ENCODE measurements at places on chromosomes 1 and 21.

DNA sequence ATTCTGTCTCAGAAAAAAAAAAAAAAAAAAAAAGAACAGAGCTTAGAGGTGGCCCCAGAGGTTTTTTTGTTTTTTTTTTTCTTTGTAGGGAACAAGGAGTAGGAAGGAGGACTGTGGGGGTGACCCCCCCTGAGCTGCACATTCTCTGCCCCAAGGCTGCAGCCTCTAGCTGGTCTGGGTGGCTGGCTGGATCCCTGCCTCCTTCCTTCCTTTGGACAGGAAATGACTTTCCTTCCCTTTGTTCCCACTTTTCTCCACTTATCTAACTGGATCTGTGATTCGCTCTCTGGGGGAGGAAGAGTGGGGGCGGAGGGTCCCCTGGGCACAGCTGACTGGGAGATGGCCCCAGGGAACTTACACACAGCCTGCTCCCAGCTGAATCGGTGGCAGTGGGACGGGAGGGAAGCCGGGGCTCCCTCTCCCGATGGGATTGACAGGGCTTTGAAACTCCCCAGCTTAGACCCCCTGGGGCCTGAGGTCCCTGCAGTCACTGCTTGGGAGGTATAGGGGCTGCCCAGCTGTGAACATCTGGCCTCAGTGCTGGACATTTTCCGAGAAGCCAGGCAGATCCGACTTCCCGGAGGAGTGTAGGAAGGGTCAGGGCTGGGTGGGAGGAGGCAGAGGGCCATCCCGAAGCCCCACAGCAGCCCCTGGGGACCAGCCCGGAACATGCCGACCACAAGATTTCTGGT lies 2.1 kb downstream of the FBLIM1 start:
- no peak for DNase-seq

DNA sequence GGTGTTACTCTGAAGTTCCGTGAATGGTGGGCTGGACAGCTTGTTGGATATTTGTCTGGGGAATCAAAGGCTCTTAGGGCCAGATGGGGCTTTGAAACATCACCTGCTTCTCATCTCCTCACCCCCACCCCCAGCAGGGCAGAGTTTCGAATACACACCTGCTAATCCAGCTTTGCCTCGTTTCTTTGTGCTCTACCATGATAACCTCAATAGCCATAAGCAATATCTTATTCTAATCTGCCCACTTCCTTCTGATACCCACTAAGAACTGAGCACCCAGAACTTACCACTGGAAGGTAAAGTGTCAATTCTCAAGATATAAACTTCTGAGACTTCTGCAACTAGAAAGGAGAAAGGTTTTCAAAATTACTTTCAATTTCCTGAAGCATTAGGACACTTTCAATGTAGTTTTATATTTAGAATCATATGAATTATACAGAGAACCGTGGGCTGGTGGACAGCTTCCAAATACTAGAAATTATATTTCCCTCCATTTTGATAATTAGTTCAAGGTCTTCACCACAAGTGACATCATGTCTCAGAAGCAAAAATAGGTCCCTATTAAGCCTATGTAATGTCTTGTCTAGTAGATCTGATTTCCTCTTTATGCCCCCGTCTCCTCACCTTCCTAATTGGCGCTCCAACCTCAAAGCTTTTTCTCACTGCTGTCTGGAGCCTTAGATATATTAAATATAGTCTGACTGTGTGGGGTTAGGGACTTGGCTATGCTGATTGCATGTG lies 64.4 kb upstream of the NEK2 start:
- DNase-seq: no peak

DNA sequence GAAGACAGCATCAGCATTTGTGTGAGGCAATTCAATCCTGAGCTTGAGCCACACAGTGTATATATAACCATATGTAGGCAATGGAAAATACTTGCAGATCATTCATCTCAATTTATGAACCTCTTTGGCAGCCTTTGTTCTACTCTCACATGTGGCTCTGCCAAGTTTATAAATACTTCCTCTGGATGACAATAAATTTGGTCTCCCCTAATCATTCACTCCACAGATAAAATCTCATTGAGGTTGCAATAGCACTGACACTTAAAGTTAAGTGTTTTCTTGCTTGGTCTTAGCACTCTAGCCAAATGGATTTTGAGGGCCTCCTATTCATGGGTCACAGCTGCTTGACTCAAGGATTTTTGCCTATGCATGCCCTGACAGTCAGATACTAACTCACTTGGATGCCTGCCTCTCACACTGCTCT lies 136.6 kb upstream of the VANGL1 start:
- DNase-seq: no peak

- DNase-seq: no peak
Measured at GRCh38 chr1:2966449-2967328, 54.6 kb upstream of the ACTRT2 start.

- DNase-seq: no peak
Measured at GRCh38 chr1:198003468-198003867, 86.3 kb downstream of the LHX9 start.

GRCh38 chr1:198199105-198199504 lies 42.3 kb downstream of the NEK7 start:
- no peak for DNase-seq

DNA sequence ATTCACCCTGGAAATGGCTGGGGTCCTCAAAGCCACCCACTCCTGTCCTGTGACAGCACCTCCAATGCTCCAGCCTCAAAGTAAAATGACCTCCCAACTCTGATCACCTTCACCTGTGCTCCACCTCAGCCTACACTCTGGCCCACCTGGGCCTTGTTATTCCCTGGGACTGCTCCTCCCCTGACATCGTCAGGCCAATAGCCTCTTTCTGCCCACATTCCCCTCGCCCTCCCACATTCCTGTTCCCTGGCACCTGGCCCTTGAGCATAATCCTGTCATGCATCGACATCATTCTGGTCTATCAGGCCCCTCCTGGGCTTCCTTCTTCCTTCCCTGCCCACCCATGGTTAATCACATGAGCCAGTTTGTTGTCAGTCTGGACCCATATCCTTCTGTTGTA lies 13.2 kb upstream of the BCAR3 start:
- no peak for DNase-seq

DNA sequence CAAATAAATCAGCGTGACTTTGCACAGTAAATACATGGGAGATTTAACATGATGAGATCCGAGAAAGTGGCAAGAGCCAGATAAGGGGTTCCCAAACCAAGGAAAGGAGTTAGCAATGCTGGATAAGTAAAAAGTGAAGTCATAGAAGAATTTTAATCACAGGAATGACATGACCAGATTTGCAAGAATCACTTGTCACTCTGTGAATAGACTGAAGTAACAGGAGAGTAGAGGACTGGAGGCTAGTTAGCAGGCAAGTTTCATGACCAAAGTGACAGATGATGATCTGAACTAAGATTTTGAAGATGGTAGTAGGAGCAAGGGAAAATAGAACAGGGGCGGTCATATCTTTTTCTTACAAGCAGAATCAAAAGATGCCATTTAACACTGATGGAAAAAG lies 8.4 kb downstream of the CFH start:
- DNase-seq: no peak

DNA sequence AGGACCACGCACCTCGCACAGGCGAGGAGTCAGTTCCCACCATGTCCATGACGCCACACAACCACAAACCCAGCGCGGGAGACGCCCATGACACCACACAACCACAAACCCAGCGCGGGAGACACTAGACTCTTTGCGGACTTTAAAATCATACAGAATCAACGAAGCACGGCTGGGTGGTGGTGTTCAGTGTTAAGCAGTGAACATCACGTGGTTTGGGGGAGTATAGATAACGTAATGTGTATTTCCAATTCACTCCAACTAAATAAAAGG lies 19.2 kb downstream of the PTTG1IP start:
- no peak for DNase-seq

GRCh38 chr1:71586030-71586429 lies 505.2 kb upstream of the ZRANB2 start:
- DNase-seq: no peak

- DNase-seq: no peak
Measured at GRCh38 chr1:103075316-103076000, 32.9 kb downstream of the COL11A1 start.

DNA sequence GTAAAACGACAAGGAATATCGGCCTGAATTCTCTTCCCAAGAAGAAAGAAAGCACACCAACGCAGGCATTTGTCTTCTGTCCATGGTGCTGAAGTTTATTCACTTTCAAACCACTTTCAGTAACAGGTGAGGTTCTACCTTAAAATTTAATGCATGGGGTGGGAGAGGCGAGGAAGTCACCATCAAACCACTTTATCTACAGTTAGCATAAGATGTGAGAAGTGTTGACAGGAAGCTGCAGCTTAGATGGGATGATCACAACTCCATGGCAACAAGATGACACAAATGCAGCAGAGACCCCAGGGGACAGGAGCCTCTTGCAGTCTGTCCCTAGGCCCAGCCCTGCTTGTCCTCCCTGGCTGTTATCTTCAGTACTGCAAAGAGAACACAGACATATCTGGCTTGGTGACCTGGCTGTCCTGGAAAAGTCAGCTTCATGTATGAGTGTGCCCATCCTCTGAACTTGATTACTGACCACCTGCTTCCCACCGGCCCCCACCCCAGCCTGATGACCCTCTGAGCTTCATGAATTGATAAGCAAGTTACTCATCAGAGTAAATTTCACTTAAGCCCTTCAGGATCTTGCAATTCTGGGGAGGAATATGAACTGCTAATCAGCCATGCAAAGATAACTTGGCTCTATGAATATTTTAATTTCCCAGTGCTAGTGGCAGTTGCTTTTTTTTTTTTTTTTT lies 1.8 kb downstream of the NPPA start:
- DNase-seq: peak; percentile 40

GRCh38 chr1:232033285-232033684 lies 406.7 kb downstream of the DISC1 start:
- no peak for DNase-seq

DNA sequence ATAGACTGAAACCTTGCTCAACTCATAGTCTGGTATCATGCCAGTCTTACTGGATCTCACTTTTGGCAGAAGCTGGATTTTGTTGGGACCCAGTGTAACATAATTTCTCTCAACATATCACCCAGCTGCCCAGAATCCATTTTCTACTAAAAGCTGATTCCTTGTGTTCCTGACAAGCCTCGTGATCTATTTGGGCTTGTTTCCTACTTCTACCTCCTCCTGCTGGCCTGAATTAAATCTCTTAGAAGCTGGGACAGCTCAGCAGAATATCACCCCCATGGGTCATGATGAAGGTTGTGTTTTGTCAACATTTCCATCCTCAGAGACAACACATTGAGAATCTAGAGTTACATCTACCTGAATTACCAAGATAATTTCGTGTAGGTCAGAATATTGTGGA lies 7.7 kb downstream of the GOLT1A start:
- DNase-seq: peak; percentile 38

DNA sequence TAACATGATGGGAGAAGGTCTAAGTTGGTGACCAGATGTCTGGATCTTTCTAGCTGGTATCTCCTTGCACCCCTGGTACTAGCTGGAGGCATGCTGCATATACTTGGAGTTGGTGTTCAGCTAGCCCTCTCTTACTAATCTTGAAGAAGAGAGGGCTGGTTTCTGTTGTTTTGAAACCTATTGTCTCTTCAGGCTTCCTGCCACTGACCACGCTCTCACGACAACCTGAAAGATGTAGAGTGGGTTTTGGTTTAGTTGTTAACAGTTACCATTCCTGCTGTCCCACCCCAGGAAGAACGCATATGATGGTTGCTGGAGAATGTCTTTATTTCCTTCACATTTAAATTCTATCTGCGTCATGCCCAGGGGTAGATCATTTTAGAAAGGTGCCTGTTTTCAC lies 3.6 kb downstream of the MAN1C1 start:
- no peak for DNase-seq

GRCh38 chr1:157948312-157949073 lies 45.0 kb upstream of the KIRREL1 start:
- peak; percentile 75 for DNase-seq

GRCh38 chr1:201914456-201915235 lies 25.9 kb downstream of the SHISA4 start:
- no peak for DNase-seq

DNA sequence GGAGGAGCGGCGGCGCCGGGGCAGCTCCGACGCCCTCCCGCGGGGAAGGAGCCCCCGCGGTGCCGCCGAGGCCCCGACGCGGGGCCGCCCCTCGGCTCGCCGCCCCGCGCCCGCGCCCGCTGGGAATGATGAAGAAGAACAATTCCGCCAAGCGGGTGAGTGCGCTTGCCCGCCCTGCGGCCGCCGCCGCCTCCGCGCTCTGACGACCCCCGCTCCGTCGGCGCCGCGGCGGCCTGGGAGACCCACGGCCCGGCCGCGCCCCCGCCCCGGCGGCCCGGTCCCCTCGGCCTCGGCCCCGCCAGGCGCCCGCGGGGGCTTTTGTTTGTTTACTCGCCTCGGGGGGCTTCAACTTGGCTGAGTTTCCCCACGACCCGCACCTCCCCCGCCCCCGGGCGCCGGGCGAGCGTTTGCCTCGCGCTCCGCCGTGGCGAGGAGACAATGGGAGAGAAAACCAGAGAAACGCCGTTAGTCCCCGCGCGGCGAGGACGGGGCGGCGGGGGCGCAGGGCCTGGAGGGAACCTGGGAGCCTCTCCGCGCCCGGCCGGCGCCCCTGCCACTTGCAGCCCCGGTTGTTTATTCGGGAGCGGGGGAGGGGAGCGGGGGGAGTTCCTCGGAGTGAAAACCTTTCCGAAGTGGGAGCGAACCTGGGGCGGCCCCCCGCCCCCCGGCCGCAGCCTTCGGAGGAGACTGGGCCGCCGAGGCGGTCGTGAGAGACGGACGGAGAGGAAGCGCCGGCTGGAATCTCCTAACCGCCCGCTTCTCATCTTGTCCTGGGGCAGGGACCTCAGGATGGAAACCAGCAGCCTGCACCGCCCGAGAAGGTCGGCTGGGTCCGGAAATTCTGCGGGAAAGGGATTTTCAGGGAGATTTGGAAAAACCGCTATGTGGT lies 661 bp downstream of the PLEKHO1 start:
- no peak for DNase-seq

DNA sequence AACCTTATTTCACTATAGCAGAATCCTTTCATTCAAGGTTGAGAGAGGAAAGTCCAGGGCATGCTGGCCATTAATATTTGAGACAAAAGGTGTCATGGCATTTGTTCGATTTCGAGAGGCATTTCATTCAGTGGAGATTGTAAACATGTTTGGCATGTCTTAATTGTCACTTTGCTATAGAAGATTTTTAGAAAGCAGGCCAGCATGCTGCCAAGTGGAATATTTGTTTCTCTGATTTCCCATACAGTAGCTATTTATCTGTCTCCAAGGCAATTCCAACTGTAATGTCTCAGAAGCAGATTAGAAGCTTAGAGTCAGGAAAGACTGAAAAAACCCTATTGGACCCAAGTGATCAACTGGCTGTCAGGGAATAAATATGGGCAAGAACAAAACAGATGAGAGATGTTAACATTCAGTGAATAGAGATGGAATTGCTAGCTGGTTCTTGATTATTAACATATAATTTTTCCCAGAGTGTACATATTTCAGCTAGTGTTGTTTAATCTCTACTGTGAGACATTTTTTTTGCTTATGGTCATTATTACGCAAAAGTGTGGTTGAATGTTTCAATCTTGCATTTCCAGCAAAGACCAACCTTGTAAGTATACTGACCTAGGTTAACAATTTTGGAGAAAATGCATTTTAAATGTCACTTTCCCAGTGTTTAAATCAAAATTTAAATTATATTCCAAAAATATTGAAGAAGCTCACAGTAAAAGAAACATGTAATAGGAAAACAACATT lies 174.6 kb downstream of the KCNK2 start:
- DNase-seq: no peak

GRCh38 chr1:117180147-117180967 lies 30.4 kb downstream of the VTCN1 start:
- DNase-seq: no peak

GRCh38 chr1:21587602-21587953 lies 78.4 kb downstream of the ALPL start:
- no peak for DNase-seq

- DNase-seq: peak; percentile 9
Measured at GRCh38 chr1:72284348-72285073, 2.2 kb upstream of the NEGR1 start.
